ENCODE measurements at places on chromosomes 12 and 14.
A peak's percentile ranks its signal among the peaks of the same experiment; 100 is the strongest.

DNA sequence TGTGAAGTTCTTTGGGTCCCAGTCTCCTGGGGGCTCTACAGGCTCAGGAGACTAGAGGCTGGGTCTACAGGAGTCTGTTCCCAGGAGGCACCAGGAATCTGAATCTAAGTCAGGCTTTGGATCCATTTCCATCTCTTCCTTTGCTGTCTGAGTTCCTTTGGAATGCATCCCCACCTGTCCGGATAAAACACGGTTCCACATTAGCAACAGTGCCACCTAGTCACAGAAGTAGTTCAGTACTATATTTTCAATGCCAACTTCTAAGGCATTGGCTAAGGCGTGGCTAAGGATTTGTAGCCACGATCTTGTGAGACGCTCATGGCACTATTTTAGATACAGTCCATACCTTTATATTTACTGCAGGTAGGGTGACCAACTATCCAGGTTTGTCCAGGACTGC is 15.1 kb downstream of the ZC2HC1C start:
- DNase-seq = peak; percentile 24

DNA sequence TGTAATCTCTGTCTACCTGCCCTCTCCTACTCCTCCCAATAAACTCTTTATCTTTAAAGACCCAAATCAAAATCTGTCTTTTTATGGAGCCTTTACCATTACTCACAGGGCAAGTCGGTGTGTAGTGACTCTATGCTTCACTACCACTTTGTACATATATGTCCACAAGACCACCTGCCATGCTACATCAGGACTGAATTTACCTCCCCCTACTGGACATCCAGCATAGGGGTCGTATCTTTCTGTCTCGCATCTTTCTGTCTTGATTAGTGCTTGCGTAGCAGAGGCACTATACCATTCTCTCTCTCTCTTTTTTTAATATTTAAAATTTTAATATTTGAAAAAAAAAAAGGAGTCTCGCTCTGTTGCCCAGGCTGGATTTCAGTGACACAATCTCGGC is 587.5 kb downstream of the SOX5 start:
- DNase-seq = no peak

DNA sequence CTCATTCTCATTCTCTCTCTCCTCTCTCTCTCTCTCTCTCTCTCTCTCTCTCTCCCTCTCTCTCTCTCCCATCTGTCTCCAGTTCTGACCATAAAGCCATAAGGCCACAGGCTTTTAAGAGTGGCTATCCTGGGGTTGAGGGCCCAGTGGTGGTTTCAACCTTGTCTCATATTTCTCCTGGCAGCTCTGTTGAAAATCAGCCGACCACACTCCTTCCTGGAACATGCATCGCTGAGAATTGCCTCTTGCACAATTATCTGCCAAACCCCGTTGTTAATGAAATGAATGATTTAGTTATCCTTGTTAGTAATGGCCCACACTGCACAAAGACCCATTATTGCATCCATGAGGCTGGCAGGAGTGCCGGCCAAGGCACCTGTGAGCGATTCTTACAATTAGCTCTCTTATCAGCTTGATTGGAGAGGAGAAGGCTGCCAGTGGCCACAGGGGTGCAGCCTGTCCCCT is 30.4 kb upstream of the KCNA5 start:
- peak; percentile 75 for DNase-seq

DNA sequence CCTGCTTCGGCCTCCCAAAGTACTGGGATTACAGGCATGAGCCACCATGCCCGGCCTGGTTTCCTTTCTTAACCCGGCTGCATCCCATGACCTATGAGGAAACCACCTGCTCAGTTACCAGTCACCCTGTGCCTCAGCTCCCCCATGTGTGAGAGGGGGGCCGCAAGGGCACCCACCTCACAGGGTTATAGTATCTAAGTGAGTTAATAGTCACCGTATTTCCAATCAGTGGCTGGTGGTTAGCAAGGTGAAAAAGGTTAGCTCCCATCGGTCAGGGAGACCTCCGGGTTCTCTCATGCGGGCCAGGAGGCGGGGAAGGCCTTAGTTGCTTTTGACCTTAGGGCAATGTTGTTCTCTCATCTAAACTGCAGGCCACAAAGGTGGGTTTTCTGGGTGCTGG is 6.7 kb downstream of the LRP1 start:
- no peak for DNase-seq

DNA sequence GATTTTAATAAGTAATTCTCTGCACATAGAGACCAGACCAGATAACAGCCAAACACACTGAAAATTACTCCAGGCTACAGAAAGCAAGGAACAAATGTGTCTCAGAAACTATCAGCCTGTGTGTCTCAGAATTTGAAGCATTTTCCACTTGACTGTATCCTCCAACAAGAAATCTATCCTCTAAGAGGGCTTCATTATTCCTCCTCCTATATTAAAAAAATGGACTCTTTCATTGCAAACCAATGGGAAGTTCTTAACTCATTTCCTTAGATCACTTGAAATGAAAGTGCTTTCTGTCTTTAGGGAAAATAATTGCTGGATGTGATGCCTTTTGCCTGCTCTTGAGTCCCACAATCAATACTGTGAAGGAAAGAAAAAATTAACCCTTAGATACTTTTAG is 2.3 kb downstream of the ST8SIA1 start:
- no peak for DNase-seq

- DNase-seq = no peak
Observed at GRCh38 chr14:104290756-104291122, 152.4 kb downstream of the KIF26A start.

DNA sequence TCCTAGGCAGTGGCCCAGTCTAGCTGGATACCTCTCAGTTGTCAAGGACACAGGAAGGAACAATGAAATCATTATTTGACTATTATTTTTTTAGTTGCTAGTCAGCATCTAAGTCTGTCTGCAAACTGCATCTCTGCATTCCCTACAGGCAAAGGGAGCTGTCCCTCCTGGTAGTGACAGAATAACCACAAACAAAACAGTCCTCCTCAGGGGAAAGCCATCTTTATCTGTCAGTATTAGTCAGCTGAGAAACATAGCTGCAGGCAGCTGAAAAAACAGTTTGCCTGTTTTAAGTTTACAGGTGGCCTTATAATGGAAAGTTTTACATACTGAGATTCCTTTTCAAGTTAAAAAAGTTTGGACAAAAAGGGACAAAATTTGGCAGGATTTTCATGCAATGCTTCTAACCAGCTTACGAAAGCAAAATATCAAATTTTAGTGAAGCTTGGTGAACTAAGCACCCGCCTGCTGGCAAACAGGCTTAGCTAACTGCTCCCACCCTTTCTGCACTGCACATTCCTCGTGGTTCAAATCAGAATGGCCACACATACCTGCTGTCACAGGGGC is 29.5 kb downstream of the SLC25A21 start:
- DNase-seq = peak; percentile 62

GRCh38 chr12:63308671-63309070 is 157.7 kb upstream of the AVPR1A start:
- peak; percentile 89 for DNase-seq

DNA sequence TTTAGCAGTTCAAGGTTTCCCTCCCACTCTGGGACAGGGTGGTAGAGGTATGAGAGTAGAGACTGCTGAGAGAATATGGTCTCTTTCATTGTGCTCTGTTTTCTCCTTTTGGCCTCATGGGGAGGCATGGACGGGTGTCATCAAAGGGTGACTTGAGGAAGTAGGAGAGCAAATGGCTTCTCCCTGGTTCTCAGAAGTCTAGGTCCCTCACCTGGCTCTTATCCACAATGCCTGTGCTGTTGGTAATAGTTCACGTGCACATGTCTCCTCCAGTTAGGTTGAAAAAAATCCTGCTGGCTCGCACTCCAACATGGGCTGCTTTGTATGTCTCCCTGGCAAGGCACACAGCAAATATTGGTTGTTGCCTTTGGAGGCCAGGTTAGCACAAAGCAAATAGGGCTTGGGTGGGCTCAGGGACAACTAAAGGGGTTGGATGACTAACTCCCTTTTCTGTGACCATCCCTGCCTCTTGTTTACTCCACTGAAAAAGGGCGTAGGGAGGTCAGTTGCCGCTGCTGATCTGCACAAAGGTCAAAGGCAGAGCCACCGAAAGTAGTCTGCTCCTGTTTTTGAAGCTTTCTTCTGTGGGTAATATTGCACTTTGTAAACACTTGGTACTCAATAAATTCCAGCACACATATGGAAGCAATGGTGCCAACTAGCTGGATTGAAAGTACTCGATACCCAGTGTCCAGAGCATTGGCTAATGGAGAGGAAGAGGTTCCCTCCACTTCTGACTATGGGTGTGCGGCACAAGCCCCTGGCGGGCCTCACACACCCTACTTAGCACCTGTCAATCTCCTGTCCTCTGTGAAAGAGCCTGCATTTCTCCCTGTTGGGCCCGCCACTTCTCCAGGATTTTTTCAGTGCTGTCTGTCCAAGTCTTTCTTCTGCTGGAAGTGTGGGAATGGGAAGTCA is 121.8 kb downstream of the SLC38A6 start:
- DNase-seq = no peak

GRCh38 chr12:53991077-53991460 is 6.1 kb downstream of the HOXC10 start:
- DNase-seq = peak; percentile 72

GRCh38 chr12:6605421-6606330 is 1.5 kb downstream of the CHD4 start:
- DNase-seq = peak; percentile 12

DNA sequence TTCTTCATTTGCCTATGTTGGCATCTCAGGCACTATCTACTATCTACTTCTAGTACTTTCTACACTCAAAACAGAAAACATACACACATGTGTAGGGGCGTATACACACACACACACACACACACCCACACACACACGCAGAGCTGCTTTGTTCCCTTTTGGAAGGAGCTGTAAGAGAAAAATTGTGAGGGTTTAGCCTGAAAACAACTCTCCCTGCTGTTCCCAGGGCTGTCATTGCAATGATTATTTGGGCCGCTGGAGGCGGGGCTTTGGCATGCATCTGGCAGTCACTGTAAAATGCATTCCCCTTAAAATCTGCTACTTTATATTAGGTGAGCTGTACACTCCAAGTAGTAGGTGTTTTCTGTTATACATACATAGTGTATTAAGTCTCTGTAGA is 29.1 kb upstream of the SLC38A2 start:
- DNase-seq = no peak

- no peak for DNase-seq
Observed at GRCh38 chr12:132806857-132807256, 21.8 kb downstream of the GOLGA3 start.

Data from renal cortical epithelial cell (primary cell).